Dorsolateral prefrontal cortex (tissue), 122 donors: ENCODE measurements at places on chromosomes 7 and 10. TPM values are rescaled to one million over a fixed set of nuclear protein-coding genes. Genes with fewer than 3 reads are reported as not detected.

DNAH11 gene
- total RNA-seq = 0.34 TPM

FRMPD2 gene
- total RNA-seq = 33.3 TPM

SPDYE2B gene
- total RNA-seq = not detected

- no peak for DNase-seq
These were observed 114.2 kb upstream of the FAM3C start for GRCh38 chr7:121510302-121510701.

- DNase-seq = peak; percentile 16
These were observed 154.3 kb downstream of the ZNF248 start for GRCh38 chr10:37703114-37703513.

- no peak for DNase-seq
These were observed 1.6 kb downstream of the ZNF853 start for GRCh38 chr7:6616854-6617643.
